ENCODE measurements at places on chromosomes 1 and 21.

DNA sequence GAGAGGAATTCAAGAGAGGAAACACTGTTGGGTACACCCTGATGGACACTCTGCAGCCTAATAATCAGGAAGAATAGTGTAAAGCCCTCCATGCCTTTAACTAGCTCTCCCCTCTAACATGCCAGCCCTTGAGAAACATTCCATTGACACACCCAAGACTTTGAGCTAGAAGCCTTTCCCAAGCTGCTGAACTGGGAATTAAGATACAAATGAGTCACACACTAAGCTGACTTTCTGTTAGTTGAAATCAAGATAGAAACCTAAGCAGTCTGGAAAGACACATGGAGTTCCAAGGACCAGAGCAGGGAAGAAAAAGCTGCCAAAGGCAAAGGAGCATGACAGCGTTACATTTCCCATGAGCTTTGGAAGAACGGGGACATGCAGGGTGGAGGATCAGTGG lies 380.8 kb downstream of the NPHP4 start:
- no peak for ATAC-seq

GRCh38 chr1:85404408-85404807 lies 60.6 kb downstream of the DDAH1 start:
- ATAC-seq: no peak

DNA sequence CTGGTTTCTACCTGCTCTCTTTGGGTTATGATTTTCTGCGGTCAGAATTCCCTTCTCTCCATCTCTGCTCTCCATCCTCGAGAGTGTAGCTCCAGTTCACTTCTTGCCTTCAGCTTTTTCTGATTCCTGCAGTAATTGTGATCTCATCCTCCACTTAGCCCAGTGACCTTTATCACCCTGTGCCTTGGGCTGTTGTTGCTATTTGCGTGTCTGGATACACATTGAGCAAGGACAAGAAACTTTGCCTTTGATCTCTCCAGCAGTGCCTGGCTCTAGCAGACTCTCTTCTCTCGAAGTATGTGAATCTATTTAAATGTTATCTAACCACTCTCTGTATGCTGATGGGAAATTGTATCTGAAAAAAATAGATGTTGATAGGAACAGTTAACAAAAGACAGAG lies 76.4 kb upstream of the MARK1 start:
- ATAC-seq: no peak

- ATAC-seq: no peak
These were observed 39.1 kb downstream of the DISC1 start for GRCh38 chr1:231665726-231666125.

DNA sequence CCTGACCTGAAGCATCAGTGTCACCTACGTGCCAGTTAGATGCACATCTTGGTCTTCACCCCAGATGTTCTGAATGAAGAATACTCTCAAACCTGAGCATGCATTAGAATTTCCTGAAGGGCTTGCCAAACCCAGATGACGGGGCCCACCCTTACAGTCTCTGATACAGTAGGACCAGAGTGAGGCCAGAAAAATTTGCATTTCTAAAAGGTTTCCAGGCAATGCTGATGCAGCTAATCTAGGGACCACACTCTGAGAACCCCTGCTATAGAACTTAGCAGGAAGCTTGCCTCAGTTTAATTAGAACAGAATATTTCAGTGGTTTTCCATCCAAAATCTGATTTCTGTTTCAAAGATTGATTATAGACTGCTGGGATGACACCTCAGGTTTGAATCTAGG lies 9.9 kb upstream of the CTBS start:
- no peak for ATAC-seq

DNA sequence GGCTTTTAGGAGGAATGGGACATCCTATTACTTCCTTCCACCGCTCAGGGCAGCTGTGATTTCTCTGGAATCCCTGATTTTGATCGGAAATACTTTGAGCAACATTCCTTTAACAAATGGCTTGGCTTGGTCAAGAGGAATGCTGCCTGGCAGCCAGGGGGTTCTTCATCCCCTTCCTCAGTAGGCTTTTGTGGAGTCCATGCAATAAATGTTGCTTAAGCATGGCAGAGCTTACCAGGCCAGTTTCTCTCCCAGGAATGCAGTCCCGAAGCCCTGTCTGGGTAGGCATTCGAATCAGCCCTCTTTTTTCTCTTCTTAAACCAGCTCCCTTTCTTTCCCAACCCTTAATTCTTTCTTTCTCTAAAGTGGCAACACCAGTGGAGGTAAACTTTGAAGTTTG lies 177.1 kb upstream of the KIAA0040 start:
- ATAC-seq: no peak

DNA sequence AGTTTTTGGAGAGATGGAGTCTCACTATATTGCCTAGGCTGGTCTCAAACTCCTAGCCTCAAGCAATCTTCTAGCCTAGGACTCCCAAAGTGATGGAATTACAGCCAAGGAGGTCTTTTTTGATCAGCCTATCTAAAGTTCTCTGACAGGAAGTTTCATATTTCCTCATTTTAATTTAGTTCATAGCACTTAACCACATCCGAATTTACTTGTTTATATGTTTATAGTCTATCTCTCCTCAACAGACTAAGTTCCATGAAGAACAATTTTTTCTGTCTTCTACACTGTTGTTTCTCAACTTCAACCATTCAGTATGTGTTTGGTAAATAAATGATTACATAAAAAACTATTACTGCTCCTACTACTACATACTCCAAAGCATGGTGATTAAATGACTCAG lies 47.9 kb downstream of the GON4L start:
- no peak for ATAC-seq

DNA sequence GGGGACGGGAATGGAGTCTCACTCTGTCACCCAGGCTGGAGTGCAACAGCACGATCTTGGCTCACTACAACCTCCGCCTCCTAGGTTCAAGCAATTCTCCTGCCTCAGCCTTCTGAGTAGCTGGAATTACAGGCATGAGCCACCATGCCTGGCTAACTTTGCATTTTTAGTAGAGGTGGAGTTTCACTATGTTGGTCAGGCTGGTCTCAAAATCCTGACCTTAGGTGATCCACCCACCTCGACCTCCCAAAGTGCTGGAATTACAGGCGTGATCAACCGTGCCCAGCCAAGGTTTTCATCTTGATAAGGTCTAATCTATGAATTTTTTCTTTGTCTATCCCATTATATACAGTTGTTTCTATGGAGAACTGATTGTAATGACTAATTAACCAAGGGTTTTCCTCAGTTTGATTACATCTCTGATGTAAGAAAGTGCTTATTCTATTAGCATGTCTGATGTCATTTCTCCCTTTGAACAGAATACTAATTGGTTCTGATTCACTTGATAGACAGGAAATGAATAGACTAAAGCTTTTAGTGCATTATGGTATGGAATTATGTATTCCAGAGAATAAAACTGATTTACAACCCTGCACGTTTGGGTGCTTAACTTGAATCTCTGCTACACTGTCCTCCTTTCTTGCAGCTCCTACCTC lies 11.9 kb downstream of the PACC1 start:
- no peak for ATAC-seq

GRCh38 chr1:186658999-186659398 lies 21.2 kb downstream of the PTGS2 start:
- ATAC-seq: no peak

GRCh38 chr21:44499211-44499560 lies 40.8 kb downstream of the KRTAP10-1 start:
- no peak for ATAC-seq

DNA sequence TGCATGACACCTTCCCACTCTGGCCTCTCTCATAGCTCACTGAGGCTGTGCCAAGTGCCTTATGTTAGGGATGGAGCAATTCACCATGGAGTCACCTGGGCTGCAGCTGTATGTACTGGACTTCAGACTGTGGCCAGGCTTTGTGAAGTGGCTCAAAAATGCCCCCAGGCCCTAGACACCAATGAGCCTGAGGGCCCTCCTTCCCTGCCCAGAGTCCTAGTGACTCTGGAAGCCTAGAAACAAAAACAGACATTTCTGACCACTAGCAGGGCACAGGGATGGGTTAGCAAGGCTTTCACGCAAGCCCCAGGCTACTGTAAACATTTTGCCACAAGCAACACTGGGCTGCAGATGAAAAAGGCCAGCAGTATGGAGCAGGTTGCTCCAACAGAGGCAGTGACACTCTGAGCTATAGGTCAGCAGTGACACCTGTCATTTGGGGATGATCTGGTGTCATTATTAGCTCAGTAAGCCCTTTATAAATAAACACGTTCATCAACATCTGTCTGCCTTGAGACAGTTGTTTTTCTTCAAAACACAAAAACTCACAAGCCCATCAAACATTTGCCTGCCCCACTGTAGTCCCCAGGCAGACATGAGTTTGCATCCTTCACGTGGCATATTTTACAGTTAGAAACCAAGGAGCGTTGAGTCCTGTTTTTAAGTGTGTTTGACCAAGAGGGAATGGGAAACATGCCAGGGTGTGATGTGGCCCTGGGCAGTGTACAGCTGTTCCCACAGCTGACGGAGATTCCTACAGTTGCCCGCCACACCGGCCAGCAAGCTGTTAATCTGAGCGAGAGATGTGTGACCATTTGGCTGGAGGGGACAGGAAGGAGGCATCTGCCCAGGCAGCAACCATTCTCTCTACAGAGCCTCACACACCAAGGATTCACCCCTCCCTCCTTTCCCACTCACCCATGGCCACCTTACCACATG lies 66.8 kb downstream of the KCNN3 start:
- no peak for ATAC-seq

Measured in activated T-helper 17 cell treated with anti-CD3 and anti-CD28 coated beads, Interleukin-2, amount 50 U/mL, for 72 hours (primary cell).